ENCODE measurements at places on chromosomes 16 and 17. TPM values are rescaled to one million over a fixed set of nuclear protein-coding genes. Genes with fewer than 3 reads are reported as not detected.

DNA sequence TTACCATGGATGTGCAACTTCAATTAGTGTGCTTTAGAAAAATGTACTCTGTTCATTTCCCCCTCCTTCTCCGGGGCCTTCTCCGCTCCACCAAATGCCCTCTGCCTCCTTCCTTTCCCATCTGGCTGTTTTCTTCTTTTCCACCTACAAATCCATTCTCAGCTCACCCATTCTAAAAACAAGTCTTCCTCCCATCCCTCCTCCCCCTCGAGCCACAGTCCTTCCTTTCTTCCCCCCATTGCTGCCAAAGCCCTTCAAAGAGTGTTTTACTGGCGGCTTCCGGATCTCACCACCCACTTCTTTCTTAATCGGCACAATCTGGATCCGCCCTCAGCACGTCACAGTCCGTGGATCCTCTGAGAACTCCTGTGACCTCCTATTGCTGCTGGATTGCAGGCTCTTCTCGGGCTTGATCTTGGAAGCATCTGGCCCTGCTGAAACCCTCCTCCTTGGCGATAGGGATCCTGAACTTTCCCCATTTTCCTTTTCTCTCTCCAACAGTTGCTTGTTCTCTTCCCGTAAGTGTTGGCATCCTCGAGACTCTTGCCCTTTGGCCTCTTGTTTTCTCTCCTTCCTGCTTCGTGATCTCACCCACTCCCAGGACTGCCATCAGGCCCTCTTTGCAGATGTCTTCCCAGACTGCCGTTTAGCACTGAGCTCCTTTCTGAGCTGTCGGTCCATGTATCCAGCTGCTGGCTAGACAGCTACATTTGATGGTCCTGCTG lies 36.0 kb upstream of the FBXO47 start:
- H3K27ac ChIP-seq = no peak overlapping the region
- H3K4me1 ChIP-seq = no peaks in the 10 kb centered on the region
- H3K36me3 ChIP-seq = no peaks in the 10 kb centered on the region

GRCh38 chr16:55508941-55509931 lies at the start of gene LPCAT2:
TSS of gene LPCAT2 (plus strand) at chr16:55509072. CDS start at chr16:55509182, 110 bp downstream.
- peaks cover 5% of the 10 kb centered on the region for H3K4me1 ChIP-seq
- peak; percentile 98 for DNase-seq
- H3K36me3 ChIP-seq = peaks cover 4% of the 10 kb centered on the region
- no peaks in the 10 kb centered on the region for H3K27me3 ChIP-seq
- H3K27ac ChIP-seq = no peak within 1 kb of the TSS

DNA sequence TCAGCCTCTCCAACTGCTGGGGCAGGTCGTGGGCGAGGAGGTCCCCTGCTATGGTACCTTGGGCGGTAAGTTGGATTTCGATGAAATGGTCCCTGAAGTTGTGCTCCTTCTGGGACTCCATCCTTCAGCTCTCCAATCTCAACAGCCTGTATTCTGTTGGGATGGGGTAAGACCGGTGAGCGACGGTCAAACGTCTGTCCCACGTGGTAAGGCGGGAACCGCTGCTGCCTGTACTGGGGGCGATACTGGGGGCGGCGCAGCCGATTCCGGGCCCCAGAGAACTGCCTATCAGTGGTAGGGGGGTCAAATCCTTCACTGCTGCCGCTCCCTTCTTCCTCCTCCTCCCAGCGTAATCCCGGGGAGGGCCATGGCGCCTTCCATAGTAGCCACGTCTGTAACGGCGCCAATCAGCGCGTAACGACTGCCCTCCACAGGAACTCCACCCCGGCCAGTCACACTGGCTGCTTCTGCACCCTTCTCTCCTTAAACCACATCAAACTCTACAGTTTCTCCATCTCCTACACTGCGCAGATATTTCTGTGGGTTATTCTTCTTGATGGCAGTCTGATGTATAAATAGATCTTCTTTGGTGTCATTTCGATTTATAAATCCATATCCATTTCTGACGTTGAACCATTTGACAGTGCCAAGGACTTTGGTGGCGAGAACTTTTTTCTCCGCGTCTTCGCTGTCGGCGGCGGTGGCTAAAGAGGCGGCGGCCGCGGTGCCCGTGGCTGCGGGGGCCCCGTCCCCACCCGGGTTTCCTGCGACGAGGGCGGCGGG lies 41.1 kb downstream of the AHSP start:
- no peaks in the 10 kb centered on the region for H3K4me1 ChIP-seq
- peaks cover 73% of the 10 kb centered on the region for H3K27me3 ChIP-seq
- no peaks in the 10 kb centered on the region for H3K36me3 ChIP-seq

GRCh38 chr17:29433541-29433940 lies 43.4 kb downstream of the TAOK1 start:
- H3K27ac ChIP-seq = peak overlapping the region; percentile 16
- H3K4me3 ChIP-seq = no peak overlapping the region
- H3K4me1 ChIP-seq = no peaks in the 10 kb centered on the region
- H3K36me3 ChIP-seq = peaks cover 28% of the 10 kb centered on the region
- DNase-seq = no peak

DNA sequence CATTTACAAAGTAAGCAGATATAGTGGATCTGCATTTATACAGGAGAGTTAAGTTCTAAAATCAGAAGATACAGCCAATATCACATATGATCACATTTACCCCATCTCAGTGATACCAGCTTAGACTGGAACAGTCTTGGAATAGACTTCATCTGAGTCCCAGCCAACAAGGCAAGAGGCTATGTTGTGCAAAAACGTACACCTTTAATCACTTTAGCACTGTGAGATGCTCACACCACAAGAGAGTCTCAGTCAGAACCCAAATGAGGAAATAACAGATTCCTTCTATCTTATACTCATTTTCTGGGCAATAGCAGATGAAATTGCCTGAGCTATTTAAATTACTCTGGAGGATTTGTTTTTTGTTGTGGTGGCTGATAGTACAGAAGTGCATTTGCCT lies 145.6 kb downstream of the ANKFN1 start:
- H3K4me3 ChIP-seq = no peak overlapping the region
- no peaks in the 10 kb centered on the region for H3K36me3 ChIP-seq
- no peak overlapping the region for H3K27ac ChIP-seq
- H3K4me1 ChIP-seq = no peaks in the 10 kb centered on the region

Gene ZNF385C
- total RNA-seq = 1.4 TPM

Gene OR3A2
- not detected for total RNA-seq

Gene PIP4K2B
- total RNA-seq = 63.7 TPM

Gene KCTD19
- total RNA-seq = 0.75 TPM

Gene HSD3B7
- total RNA-seq = 6.2 TPM

Gene GNAO1
- total RNA-seq = 7.1 TPM

All from endodermal cell (in vitro differentiated cells).